ENCODE measurements at places on chromosomes 1 and 21.
A peak's percentile ranks its signal among the peaks of the same experiment; 100 is the strongest.

GRCh38 chr1:51349862-51350261 is 19.5 kb upstream of the TTC39A start:
- no peak for DNase-seq

DNA sequence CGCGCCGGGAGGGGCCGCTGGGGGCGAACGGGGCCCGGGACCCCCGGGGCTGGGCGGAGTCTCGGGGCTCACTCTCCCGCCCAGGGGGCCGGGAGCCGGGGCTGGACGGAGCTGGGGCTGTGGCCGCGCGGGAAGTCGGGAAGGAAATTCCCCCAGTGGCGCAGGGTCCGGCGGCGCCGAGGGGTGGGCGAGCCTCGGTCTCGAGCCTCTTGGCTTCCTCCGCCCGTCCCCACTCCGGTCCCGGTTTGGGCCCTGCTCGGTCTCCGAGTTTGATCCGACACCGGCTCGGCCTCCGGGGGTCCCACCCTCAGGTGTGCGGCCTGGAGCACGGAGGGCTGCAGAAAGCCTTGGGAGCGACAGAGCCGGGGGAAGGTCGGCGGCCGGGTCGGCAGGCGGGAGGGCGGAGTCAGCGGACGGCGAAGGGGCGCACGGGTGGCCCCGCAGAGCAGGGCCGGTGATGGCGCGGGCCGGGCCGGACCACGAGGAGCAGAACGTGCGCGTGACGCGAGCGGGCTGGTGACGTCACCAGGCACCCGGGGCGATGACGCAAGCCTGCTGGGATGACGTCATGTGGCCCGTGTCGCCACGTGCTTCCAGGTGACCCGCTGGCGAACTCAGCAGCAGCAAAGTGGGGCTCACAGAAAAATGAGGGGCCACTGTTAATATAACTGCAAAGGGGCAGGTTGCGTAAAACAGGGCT is 610 bp upstream of the HES4 start:
- no peak for DNase-seq

GRCh38 chr1:100851726-100852125 is 42.9 kb downstream of the EXTL2 start:
- DNase-seq: no peak

DNA sequence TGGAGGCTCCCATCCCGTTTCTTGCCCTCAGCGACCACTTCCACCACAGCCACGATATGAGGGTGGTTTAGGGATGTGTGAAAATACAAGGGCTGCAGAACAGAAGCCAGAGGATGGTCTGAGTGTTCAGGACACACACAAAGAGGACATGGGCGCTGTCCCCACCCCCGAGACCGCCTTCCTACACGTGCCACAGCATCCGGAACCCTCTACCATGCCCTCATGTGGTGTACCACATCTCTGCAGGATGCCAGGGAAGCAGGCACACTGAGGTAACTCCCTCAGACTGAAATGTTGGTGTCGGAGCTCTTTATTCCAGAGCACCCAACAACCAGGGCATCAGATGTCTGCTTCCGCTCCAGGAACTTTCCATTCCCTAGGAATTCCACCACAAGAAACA is 23.1 kb downstream of the NPHP4 start:
- no peak for DNase-seq

- DNase-seq: no peak
Observed at GRCh38 chr1:205450448-205450847, 5.4 kb downstream of the BLACAT1 start.

GRCh38 chr1:100834777-100835660 is 59.6 kb downstream of the EXTL2 start:
- DNase-seq: no peak

DNA sequence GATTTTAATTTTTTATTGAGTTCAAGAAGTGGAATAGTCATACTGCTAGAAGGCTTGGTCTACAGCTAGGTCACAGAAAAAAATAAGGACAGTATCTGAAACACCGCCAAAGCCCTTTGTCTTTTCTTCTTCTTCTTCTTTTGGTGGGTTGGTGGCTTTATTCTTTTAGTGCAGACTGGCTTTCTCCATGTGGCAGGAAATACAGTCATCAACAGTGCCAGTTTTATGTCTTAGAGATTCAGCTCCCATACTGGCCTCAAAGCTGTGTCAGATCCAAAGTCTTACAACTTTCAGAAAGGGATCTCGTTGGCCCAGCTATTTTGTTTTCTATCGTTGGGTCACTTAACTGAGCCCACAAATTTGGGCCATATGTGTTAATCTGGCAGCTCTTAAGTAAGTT is 58.2 kb downstream of the FNBP1L start:
- no peak for DNase-seq

DNA sequence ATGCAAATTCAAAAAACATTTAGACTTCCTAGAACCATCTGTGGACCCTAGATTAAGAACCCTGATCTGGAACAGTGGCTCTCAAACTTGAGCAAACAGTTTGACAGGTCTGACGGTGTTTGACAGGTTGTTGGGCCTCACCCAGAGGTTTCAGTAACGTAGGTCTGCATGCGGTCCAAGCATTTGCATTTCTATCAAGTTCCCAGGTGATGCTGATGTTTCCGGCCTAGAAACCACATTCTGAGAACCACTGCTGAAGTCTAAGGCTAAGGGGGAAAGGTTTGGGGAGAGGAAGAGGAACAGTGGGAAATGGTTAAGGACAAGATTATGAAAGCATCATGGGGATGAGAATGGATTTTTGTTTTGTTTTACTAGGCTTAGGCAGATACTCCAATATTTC is 48.6 kb downstream of the MDM4 start:
- DNase-seq: no peak

GRCh38 chr1:53763911-53764310 is 24.9 kb upstream of the GLIS1 start:
- no peak for DNase-seq

- DNase-seq: no peak
Observed at GRCh38 chr1:227808566-227808965, 6.9 kb upstream of the PRSS38 start.

DNA sequence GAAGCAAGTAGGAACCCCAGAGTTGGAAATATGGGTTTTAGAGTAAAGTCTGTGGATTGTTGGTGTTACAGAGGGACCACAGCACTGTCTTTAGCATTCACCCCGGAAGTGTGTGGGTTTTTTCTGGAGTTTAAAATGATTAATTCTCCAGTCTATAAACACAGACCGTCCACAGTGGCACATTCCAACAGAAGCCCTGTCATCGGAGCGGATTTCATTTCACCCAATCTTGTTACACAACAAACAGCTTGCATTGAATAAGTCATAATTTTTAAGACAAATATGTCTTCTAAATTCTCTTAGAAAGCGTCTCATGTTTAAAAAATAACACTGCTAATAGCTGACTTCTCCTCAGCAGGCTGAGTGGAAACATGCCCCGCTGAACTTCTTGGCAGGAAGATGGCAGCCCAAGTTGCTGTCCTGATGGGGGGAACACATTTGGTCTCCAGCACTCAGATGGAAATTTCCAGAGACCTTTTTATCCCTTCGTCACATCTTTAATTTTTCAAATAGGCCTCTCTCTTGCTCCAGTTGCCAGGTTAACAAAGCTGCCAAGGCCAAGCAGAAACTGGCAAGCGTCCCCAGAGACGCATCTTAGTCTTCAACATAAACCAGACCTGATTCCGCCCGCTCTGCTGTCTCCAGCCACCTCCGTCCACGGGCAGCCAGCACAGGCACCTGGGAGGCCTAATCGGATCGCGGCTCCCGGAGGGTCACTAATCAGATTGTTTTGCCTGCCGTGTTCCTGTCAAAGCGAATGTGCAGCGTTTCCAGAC is 28.8 kb upstream of the SLC19A1 start:
- DNase-seq: peak; percentile 20

DNA sequence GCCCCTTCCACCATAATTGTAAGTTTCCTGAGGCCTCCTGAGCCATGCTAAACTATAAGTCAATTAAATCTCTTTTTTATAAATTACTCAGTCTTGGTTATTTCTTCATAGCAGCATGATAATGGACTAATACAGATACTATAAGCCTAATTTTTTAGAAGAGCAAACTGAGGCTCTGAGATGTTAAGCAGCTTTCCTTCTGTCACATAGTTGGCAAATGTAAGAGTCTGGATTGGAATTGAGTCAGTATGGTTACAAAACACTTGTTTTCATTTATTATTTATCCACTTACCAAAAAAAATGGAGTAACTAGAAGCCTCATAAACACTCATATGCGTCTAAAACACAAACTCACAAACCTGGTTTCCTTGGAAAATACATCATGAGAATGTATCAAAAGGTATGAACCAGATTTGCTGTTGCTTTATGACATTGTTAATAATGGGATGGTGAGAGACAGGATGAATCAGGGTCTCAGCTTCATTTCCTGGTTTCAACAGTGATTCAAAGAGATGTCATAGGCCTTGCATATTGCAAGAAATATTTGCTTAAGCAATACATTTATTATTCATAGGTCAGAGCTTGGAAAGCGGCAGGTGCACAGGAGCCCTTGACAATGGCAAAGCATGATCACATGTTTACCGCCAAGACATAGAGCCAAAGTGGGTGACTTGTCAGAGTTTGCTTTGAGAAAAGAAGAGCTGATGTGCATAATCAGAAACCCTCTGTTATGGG is 221.5 kb downstream of the GRIK1 start:
- no peak for DNase-seq

Data from fibroblast of skin of left quadriceps (primary cell).